ENCODE measurements at places on chromosomes 4 and X.

DNA sequence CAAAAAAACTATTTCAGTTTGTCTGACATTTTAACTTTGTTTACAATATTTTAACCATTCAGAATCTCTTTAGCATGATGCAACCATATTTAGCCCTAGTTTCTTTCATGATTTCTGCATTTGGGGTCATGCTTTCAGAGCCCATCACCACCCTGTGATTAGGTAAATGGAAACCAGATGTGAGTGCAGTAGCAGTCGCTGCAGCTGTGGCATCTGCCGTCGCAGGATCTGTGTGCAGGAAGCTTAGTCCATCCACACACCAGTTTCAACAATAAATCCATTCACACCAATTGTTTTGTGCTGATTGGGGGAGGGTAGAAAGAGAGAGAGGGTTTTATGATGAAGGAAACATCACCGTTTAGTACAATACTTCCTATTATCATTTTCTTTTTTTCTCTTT, 130.5 kb downstream of the CPEB2 start:
- DNase-seq = no peak

DNA sequence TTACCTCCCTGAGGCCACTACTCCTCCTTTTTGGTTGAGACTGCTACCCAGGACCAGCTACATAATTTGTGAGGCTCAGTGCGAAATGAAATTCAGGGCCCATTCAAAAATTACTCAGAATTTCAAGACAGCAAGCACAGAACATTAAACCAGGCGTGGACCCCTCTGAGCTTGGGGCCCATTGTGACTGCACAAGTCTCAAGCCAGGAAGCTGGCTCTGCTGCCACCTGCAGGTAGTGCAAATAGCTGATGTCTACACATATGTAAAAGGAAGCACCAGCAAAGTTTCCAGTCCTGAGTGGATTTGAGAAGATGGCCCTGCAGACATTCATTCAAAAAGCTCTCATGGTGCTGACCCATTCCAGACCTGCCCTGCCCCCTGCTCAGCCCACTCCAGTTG, 213.4 kb upstream of the LNX1 start:
- no peak for DNase-seq

DNA sequence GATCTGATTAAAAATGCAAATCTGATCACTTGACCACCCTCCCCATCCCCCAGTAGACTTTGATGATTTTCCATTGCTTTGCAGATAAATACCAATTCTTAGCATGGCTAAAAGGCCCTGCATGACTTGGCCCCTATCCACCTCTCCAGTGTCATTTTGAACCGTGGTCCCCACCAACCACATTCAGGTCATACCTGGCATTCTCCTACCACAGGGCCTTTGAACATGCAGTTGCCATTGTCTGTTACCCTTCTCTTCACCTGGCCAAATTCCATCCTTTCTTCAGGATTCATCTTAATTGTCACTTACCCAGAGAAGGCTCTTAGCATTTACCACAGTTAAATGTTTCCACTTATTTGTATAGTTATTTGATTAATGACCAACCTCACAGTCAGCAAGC, 36.9 kb upstream of the RELL1 start:
- no peak for DNase-seq

DNA sequence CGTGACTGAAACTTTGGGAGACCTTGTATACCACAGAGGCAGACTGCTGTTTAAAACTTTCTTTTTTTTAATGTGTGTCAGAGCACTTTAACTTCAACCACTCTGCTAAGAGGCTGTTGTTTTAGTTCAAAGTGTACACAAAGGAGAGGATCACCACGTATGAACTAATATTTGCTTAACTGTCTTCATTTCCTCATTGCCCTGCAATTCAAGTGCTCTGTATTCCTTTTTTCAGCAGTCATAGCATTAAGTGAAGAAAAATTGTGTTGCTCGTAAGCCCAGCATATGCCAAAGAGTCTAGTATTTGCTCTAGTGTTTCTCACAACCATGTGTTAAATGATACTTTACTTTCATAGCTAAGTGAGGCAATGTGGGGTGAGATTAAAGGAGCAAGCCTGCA, 63.0 kb upstream of the HHIP start:
- DNase-seq = no peak

DNA sequence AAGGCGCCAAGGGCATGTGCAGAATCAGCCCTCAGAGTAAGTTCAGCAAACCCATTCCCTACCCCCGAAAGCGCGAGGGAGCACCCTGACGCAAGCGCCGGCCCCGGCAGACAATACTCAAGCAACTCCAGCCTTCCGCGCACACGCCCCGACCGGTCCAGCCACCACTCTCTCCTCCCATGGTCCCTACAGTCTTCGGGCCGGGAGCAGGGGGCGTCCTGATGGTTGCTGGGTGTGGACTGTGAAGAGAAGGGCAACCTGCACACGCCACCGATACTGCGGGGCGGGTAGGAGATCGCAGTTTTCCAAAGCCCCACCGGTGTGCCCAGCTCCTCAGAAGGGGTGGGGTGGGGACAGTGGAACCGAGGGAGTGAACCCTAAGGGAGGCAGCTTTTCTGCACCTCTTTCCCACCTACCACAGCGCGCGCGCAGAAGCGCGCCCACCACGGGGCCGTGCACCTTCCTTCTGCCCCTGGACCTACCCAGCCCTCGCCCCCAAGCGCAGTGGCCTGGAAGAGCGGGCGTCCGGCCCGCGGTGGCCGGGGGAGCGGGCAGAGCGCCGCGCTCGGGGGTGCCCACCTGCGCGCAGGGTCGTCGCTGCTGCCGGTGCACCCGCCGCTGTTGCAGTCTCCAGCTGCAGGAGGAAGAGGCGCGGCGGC, 650.2 kb upstream of the DIPK2B start:
- peak; percentile 78 for DNase-seq

DNA sequence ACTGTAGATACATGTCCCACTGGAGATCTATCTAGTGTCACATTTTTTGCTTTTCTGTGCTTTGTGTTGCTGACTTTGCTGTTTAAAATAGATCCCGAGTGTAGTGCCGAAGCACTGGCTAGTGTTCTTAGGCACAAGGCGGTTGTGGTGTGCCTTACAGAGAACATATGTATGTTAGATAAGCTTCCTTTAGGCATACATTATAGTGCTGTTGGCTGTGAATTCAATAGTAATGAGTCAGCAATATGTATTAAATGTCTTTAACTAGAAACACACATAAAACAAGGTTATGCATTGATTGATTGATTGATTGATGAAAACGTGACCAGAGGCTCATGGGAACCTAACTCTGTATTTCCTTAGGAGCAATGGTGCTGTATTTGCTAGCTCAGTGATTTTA, 56.2 kb downstream of the COX7B2 start:
- no peak for DNase-seq

DNA sequence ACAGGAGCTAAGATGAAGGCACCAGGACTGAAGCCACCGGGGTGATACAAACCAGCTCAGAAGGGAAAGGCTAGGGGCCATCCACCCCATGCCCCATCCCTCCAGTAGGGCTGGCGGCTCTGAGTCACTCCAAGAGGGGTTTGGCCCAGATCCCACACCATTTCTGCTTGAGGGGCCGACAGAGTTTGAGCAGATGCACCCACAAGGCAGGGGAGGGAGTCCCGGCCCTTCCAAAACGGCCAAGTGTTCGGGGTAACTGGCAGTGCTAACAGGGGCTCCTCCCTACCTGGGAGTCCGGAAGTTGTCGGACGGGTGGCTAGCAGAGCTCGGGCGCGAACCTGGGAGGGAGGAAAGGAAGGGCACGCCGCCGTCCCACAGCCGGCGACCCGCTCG, 412 bp downstream of the SLC10A3 start:
- DNase-seq = no peak

DNA sequence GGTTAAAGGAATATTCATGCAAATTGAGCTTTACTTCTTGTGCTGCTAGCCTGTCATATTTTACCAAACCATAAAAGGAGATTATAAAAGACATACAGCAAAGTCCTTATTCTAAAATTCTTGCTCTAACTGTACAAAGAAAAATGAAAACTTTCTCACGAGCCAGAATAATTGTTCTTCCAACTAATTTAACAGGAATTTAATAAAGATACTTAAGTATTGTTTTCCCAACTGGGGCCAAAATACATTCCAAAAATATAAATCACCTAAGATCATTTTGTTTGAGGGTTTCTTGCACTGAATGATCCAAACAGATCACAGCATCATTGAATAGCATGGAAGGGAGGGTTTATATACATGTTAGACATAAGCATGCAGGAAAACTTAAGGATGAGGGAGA, 127.1 kb upstream of the PCDH18 start:
- no peak for DNase-seq

DNA sequence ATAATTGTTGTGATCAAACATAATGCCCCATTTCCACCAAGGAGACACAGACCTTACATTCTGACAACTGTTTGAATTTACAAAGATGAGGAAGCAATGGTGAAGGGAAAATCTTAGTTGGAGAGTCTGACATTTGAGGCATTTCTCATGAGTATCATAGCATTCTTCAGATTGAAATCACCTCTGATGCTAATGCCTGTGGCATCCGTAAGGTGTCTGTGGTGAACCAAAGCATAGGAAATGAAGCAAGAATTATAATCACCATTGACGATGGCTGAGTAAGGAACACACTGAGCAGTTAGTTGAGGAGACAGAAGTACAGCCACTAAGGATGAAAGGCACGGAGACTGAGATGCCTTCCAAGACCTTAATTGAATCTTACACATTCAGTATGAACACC, 575.7 kb downstream of the TRIML1 start:
- no peak for DNase-seq

DNA sequence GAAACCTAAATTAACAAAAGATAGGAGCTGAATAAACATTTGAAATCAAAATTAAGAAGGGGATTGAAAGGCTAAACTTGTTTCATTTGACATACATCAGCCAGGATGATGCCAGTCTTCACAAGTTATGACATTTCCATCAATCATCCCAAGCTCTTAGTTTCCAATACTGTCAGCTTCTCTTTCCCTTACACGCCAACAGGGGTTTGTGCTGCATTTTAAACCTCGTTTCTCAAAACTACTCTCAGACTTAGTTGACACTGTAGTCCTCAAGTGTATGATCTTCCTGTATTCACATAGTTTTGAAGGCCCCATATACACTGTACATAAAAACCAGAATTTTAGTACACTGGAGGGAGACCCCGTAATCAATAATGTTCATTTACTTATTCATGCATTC, 840 bp upstream of the P2RY10 start:
- no peak for DNase-seq

DNA sequence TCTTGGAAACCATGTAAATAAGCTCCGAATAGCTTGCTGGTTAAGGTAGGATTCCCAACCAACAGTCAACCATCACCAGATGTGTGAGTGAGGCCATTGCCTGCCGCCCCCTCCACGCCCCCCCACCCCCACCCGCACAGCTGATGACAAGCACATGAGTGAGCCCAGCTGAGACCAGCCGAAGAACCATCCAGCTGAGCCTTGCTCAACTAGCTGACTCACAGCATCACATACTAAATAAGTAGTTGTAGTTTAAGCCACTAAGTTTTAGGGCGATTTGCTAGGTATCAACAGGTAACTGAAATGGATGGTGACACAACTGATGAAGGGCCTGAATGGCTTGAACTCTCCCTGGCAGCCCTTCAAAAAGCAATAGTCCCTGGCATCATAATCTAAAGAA, 1.6 kb upstream of the CCDC149 start:
- no peak for DNase-seq

- DNase-seq = no peak
Measured at GRCh38 chr4:104492183-104492771, 2.4 kb downstream of the CXXC4 start.

- DNase-seq = no peak
Measured at GRCh38 chr4:8591626-8592365, 769 bp upstream of the CPZ start.

- no peak for DNase-seq
Measured at GRCh38 chr4:115790812-115791211, 677.4 kb upstream of the NDST4 start.

DNA sequence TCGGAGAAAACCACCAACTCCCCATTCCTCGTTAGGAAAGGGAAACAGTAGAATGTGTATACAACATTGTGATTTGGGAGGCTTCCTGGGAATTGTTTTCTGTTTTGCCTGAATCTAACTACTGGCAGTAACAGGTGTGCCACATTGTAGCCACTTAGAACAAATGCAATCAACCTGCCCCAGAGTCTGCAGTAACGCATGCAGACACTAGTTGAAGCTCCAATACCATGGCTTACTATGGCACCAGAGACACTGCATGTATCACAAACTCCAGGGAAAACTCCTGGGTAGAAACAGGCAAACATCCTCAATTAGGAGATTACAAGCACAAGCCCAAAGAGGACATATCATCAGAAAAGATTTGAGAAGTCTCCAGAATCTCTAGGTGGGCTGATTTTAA, 154.2 kb upstream of the NEIL3 start:
- DNase-seq = no peak

GRCh38 chrX:86148024-86148511, at the start of gene DACH2:
TSS of gene DACH2 (plus strand) at chrX:86148451.
- peak; percentile 83 for DNase-seq

DNA sequence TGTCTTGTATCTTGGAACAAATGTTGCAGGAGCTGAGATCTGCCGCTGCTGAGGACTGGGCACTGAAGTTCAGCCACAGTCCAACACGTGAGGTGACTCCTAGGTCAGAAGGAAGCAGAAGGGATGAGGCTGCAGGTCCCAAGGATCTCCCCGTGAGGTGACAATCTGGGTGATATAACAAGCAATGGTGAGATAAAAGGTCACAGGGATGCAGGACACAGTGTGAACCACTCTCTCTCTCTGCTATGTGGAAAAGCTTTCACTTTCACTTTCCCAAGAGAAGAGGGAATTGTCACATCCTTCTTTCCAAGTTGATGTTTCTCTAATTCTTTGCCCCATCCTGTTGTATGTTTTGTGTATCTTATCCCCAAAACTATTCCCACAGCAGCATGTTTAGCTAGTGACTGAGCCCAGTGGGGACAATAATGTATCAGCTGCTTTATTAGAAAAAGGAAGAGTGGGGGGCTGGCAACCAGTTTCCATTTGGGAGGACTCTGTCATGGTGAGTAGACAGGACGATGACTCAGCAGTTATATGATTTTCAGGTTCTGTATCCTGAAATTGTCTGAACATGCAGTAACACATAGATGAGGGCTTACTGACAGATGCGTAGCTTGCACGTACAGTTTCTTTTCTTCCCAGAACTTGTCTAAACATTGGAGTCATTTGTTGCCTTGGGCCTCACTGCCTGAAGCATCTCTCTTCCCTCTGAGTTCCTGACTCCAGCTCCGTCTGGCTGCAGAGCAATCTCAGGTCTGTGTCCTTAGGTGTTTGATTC, 1415.8 kb upstream of the TENM3 start:
- no peak for DNase-seq

- DNase-seq = no peak
Measured at GRCh38 chrX:13048280-13048679, 3.9 kb upstream of the FAM9C start.

GRCh38 chr4:124504431-124504830, 208.1 kb downstream of the ANKRD50 start:
- DNase-seq = no peak
